Smooth muscle cell of the brain vasculature (primary cell): ENCODE measurements at places on chromosomes 1 and 21.

DNA sequence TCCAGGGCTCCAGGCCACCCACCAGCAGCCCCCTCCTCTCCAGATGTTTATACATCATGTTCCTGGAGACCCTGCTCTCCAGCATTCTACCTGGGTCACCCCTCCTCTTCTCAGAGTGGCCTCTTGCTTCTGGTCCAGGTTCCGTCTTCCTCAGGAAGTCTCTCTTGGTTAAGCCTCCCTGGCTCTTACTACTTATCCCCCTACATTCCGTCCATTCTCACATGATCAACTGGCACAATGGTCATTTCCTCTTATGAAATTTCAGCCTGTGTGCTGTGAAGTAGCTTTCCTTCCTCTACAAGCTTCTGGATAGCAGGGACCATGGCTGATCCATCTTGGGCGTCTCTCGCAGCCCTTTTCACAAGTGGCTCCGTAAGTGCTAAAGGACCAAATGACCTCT is 33.9 kb upstream of the ATP2B4 start:
- DNase-seq, result no peak

DNA sequence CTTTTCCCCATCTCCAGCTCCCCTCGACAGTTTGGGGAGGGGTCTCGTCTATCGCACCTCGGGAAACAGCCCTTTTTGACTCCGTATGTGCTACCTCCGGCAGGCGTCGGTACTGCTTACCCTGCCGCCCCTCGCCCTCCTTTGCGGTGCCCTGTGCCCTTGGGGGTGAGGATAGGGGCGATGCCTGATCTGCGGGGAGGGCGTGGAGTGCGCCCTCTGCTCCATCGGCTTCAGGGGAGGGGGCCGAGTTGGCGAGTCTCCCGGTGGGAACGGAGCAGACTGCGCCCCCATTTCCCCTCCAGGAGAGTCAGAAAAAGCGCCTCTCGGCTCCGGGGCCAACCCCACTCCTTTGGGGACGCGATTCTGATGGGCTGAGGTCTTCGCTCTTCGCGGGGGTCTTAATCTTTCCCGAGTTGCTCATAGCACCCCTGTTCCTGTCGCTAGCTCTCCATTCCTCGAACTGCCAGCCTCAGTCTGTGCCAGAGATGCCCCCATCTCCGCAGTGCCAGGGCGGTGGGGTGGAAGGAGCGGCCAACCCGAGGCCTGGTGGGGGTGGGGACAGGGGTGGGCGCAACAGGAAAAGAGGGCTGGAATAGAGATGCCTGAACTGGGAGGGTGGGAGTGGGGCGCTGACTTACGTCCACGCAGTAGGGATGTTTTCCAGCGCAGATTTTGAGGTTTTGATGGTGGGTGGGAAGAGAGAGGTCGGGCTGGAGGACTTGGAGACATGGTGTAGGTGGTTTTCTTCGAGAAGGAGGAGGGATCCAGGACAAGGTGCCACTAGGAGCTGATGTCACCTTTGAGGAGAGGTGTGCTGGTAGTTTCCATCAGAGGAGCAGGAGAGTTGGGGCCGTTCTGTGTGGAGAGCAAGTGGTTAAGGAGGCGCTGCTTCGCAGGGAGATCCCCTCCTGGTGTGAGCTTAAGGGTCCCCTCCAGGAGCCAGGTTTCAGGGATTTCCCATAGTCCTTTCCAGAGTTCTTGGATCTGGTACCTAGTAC is 674 bp downstream of the PPFIA4 start:
- no peak for DNase-seq

GRCh38 chr1:157301477-157302198 is 163.4 kb upstream of the ETV3 start:
- no peak for DNase-seq

DNA sequence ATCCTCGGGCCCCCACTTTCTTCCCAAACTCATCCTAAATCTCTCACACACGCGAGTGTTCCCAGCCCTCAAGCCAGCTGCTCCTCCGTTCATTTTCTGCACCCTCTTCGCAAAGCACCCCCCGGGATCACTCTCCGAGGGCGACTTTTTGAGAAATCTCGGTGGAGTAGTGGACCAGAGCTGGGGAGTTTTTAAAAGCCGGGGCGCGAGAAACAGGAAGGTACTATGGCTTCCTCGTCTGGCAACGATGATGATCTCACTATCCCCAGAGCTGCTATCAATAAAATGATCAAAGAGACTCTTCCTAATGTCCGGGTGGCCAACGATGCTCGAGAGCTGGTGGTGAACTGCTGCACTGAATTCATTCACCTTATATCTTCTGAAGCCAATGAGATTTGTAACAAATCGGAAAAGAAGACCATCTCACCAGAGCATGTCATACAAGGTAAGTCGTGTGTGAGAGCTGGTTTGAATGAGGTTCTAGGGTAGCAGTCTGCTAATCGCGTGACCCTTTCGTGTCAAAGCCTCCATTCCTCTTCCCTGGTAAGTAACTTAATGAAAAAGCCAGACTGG is 800 bp downstream of the DR1 start:
- DNase-seq, result no peak

- DNase-seq, result no peak
Measured at GRCh38 chr1:15323989-15324868, 77.2 kb downstream of the FHAD1 start.

GRCh38 chr1:117559985-117560384 is 45.9 kb upstream of the TENT5C start:
- DNase-seq, result no peak

DNA sequence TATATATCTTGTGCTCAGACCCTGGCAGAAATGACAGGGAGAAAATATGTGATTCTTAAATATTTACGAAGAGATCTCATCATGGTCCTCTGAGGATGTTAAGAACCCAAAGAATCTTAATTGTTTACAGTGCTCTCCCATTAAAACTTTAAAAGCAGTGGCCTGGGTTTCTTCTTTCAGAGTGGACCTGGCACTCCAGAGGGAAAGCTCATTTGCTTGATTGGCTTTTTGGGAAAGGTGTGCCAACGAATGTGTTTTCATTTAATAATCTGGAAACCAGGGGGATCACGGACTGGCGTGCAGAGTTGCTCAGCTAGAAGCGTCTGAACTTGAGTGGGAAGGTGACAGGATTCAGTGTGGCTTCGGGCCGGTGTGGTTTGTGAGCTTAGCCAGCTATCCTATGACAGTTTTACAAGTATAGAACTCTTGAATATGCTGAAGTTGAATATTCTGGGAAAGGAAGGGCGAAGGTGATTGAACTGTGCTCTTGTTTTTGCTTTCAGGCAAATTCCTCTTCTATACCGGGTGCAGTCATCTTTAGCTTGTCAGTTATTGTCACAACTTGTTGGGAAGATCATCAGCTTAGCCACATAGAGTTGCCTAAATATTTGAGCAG is 154.8 kb downstream of the C1orf21 start:
- DNase-seq, result no peak

- DNase-seq, result no peak
Measured at GRCh38 chr1:41719128-41719527, 199.6 kb downstream of the HIVEP3 start.
